Spinal cord (tissue), 10 donors: ENCODE measurements at places on chromosomes 1 and 21. TPM values are rescaled to one million over a fixed set of nuclear protein-coding genes. Genes with fewer than 3 reads are reported as not detected.

Gene HES2
- 0.72 TPM for total RNA-seq

Gene ADCY10
- total RNA-seq: 0.79 TPM

- DNase-seq: no peak
These were observed 651.6 kb upstream of the ADGRL4 start for GRCh38 chr1:79657951-79658658.

GRCh38 chr1:157085421-157085820, 14.2 kb downstream of the ETV3L start:
- no peak for DNase-seq

DNA sequence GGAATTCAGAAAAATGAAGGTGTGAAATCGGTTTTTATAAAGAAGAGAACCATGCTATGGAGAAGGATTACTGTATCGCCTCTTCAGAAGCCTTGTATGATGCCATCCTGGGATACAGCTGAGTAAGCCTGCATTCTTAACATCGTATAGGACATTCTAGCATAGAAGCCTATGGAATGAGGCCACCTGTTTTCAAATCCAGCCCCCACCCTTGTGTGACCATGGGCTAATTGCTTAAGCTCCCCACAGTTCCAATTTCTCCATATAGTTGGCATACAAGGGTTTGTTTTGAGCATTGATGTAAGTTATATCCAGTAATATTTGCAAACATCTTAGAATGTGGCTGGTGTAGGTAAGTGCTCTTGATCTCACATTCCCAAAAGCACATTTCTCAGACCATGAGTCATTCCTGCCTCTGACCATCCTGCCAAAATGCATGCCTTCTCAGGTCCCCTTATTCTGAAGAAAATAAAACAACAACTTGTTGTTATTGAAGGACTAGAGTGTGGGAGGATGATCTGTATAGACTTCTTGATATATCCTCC, 1.5 kb downstream of the OR14A2 start:
- DNase-seq: no peak

- no peak for DNase-seq
These were observed 73.1 kb upstream of the CACHD1 start for GRCh38 chr1:64396817-64397216.

GRCh38 chr1:50112193-50112592, 3.5 kb downstream of the ELAVL4 start:
- DNase-seq: no peak

DNA sequence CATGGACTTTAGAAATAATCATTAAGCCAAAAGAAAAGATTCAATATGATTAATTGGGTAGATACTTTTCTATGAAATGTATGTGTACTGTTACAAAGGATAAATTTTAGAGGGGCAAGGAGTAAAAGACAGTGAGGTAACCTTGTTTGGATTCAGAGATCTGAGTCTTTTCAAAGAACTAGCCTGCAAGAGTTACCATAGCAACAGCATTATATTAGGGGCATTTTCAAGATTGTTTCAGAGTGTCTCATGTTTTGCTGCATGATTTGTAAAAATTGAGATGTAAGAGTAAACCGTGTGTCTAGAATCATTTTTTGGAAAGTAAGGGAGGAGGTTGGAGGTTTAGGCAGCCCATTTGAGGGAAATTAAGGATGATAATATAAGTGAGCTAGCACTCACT, 70.6 kb upstream of the KIAA1614 start:
- no peak for DNase-seq

GRCh38 chr1:46114925-46115603, 17.4 kb downstream of the PIK3R3 start:
- DNase-seq: no peak

Gene CCDC17
- total RNA-seq: not detected

Gene ACAP3
- total RNA-seq: 58.7 TPM
